Activated T-cell treated with anti-CD3 and anti-CD28 coated beads for 48 hours (primary cell): ENCODE measurements at places on chromosomes 4 and X.

GRCh38 chr4:130043732-130044160 lies 947.8 kb downstream of the C4orf33 start:
- DNase-seq = no peak

- no peak for DNase-seq
These were observed 9.0 kb downstream of the ABCE1 start for GRCh38 chr4:145107126-145107525.

DNA sequence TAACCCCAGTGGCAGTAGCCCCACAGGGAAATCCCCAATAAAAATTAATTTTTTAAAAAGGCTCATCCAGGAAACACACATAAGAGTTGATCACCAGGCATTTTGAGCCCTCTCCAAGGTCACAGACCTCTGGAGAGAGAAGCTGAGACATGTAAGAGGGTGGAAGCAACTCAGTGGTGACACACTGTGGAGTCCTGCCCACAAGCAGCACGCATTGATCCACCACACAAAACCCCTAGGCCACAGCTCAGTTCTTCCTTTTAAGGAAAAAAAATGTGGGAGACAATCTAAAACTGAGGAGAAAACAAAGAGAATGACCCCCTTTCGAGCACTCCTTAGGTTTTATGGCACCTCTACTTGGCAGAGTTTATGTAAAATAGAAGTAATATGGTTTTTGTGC lies 71.7 kb upstream of the S100G start:
- DNase-seq = no peak

GRCh38 chrX:10098270-10098713 lies 58.5 kb upstream of the CLCN4 start:
- peak; percentile 32 for DNase-seq

DNA sequence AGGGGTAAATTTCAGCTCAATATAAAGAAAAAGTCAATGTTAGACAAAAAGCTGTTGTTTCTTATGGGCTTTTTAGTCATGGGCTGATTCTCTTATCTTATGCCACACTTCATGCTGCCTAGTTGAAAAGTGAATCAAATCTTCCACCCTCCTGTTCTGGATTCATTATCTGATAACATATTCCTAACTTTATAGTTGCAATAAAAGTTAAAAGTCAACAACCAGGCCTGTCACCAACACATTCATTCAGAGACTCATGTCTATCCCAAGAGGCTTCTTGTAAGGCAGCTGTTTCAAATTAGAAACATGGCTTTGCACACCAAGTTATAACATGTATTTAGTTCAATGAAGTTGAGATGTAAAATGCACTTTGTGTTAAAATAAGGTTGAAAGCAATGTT lies 243.8 kb downstream of the ADAMTS3 start:
- DNase-seq = no peak

GRCh38 chrX:54640736-54641135 lies 110.7 kb downstream of the GNL3L start:
- DNase-seq = no peak

DNA sequence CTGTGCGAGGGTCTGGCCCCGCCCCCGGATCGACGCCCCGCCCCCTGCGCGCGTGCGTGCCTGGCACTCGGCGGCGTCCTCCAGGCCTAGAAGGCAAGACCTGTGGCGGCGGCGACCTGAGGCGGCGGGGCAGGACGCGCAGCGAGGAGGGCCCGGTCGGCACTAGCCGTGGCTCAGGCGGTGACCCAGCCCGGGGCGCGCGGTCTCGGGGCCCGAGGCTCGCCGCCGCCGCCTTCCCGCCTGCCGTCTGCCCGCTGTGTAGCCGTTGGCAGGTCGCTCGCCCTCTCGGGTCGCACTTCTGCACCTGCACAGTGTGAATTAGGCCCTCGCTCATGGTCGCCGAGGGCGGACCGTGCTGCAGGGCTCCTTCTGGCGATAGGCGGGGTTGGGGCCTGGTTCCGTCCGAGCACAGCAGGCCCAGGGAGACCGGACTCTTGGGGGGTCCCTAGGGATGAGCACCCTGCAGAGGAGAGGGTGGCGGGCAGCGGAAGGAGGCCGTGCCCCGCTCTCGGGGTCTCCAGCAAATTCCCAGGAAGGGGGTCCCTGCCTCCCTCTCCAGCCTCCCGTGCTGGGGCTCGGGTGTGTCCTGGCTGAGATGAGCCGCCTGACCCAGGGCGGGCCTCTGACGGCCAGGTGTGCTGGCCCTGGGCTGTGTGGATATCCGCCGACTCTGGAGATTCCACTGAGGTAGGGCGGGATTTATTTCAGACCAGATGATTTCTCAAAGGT lies 557 bp upstream of the FAM53A start:
- DNase-seq = no peak

GRCh38 chrX:9890681-9891091 lies 76.5 kb upstream of the CLDN34 start:
- DNase-seq = no peak

DNA sequence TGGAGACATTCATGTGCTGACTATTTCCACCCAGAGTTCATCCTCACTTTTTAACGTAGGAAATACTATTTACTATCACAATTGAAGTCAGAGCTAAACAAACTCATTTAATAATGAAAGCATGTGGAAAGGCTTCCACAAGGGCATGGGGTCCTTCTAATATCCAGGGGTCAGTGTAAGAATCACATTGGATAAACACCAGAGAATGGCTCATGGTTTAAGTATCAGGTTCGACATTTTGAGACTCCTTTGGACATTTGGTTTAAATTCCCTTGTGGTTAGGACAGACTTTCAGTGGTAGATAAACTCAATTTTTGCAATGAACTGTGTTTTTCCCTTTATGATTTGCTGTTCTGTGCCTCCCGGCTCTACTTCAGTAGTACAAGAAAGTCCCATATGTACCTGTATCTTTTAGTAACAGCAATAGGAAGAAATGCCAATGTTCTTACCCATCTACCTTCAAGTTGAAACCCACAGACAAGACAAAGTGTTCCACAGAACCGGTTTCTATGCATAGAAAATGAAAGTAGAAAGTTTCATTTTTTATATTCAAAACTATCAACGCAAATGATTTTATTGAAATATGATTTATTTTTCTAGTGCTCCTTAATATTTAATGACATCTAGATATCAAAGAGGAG lies 589.0 kb upstream of the FAM241A start:
- no peak for DNase-seq

GRCh38 chrX:117752745-117753144 lies 363.9 kb downstream of the KLHL13 start:
- DNase-seq = no peak
